ENCODE measurements at places on chromosomes 2 and 18.

- DNase-seq: no peak
Measured at GRCh38 chr2:208013285-208014178, 11.8 kb downstream of the PLEKHM3 start.

GRCh38 chr2:217223222-217223930 is 363.5 kb upstream of the TNP1 start:
- no peak for DNase-seq

GRCh38 chr2:71530641-71531332 is 77.4 kb downstream of the DYSF start:
- no peak for DNase-seq

- no peak for DNase-seq
Measured at GRCh38 chr2:101827246-101827645, 129.7 kb downstream of the MAP4K4 start.

DNA sequence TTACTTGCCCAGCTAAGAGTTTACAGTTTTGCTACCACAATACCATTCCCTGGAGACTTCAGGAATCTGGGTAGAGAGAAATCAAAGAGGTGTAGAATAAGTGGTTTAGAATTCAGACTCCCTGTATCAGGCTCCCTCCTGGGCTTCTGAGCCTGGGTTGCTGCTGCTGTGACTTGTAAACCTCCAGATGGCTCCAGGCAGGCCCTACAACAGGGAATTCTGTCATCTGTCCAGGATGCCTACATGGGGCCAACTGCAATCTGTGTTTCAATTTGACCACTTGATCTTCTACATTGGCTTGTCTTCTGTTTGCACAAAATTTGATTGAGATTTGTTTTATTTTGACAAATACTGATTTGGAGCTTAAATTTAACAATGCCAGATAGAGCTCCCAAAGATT is 183.9 kb downstream of the RAD51AP2 start:
- DNase-seq: no peak

GRCh38 chr18:62037989-62038778 is 145.4 kb upstream of the RNF152 start:
- no peak for DNase-seq

- DNase-seq: no peak
Measured at GRCh38 chr2:192487636-192488035, 292.9 kb upstream of the TMEFF2 start.

GRCh38 chr2:145644820-145645302 is 1124.9 kb upstream of the ZEB2 start:
- DNase-seq: no peak

- DNase-seq: no peak
Measured at GRCh38 chr2:145199042-145199441, 679.1 kb upstream of the ZEB2 start.

GRCh38 chr2:241339839-241340630 is 16.1 kb upstream of the FARP2 start:
- no peak for DNase-seq

- no peak for DNase-seq
Measured at GRCh38 chr2:27275211-27276150, at the start of gene DNAJC5G. Gene DNAJC5G (plus strand): TSS chr2:27275433. CDS start chr2:27276729, 1,296 bp downstream.

GRCh38 chr2:83695037-83695436 is 764.0 kb downstream of the SUCLG1 start:
- no peak for DNase-seq

GRCh38 chr2:128981353-128981752 is 662.7 kb upstream of the HS6ST1 start:
- DNase-seq: no peak

DNA sequence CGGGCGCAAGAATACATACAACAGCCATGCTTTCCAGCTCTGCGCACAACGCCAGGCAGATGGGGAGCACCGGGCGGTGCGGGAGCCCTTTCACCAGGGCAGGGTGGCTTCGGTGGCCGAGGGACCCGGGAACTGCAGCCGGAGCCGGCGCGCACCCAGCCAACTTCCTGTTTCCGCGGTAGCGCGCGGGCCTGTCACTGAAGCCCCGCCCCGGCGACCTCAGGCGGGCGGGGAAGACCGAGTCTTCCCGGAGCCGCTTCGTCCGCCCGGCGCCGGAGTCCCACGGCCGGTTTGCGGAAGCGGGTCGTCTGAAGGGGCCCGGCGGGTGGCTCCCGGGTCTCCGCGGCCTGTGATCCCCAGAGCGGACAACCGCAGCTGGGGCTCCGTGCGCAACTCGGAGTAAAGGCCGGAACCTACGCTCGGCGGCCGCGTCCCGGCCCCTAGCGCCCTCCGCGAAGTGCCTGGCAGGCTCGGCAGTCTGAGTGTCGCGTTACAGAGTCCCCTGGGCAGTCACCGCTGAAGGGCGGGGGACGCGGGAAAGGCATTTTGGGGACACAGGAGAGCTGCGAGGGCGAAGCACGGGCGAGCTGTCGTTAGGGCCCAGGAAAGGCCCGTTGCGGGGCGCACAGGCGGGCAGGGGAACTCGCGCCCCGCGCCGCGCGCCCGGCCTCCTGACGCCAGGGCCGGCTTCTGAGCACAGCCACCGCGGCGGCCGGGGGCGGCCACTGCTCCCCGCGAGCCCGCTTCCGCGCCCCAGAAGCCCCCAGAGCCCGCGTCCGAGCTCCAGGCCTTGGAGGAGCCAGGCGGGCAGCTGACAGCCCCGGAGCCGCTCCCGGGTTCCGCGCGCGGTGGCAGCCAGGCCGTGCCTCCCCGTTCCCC is at the start of gene MPPE1:
TSS of gene MPPE1 (minus strand) at position 136 of the 879 bp plus-strand sequence. CDS start 11,053 bp downstream, outside the sequence.
- peak; percentile 72 for DNase-seq

GRCh38 chr2:171972329-171972982 is 27.3 kb upstream of the METAP1D start:
- DNase-seq: no peak

DNA sequence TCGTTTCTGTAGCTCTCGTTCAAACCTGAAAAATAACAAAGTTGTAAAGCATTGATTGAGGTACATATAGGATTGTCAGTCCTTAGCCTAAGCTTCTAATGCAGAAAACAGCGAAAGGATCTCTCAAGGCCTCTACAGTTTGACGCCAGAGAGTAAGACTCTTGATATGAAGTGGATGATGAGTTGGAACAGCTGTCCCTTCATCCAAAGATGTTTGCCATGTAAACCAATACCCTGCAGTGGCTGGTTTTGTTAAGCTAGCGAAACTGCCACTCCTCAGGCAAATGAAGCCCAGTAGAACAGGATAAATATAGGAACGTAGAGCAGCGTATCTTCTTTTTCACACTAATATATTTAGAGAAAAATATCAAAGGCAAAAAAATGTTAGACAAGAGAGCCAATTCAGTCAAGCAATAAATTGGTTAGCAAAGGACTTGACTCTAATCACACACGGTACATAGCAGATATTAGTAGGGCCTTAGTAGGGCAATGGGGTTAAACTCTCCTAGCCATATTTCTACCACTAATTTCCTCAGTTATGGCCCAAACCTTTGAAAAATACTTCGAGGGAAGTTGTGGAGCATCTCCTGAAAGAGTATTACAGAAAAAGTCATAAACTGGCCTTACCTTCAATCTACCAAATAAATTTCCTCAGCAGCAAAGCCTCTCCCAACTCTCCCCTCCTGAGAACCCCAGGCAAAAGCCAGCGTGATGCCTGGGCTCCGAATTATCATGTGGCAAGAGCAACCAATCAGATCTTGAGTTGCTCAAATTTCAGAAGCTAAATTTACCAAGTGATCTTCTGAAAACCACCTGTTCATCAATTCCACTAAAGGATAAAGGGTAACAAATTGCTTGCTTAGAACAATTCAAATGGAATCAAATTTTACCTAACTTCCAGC is at the start of gene NEB:
TSS of gene NEB (minus strand) at position 706 of the 902 bp plus-strand sequence. CDS start 1,320 bp downstream, outside the sequence.
- DNase-seq: no peak

GRCh38 chr18:78913395-78913794 is 66.2 kb upstream of the SALL3 start:
- DNase-seq: no peak

- no peak for DNase-seq
Measured at GRCh38 chr18:21894619-21895367, 154.2 kb downstream of the MIB1 start.

- DNase-seq: no peak
Measured at GRCh38 chr2:127407091-127407490, 11.1 kb upstream of the PROC start.

DNA sequence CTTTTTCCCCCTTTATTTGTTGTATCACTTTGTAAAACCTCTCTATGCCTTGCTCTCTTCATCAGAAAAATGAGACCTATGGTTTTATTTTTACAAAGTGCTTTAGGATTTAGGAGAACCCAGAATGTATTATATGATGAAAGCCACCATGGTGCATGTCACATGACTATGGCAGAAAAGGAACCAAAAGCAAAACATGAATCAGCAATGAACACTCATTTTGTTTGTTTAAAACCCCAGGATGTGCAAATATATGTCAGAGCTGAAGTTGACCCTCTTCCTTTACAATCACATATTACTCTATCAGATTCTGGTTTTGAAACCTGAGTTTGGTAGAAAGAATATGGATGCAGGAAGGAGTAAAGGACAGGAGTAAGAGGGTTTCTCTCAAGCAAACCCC is 70.0 kb downstream of the FIGN start:
- DNase-seq: no peak

GRCh38 chr2:110977403-110977802 is 143.3 kb upstream of the BCL2L11 start:
- DNase-seq: no peak

- no peak for DNase-seq
Measured at GRCh38 chr2:183605440-183605839, 481.2 kb downstream of the NUP35 start.

- DNase-seq: no peak
Measured at GRCh38 chr18:59690186-59690982, 6.8 kb downstream of the CCBE1 start.

DNA sequence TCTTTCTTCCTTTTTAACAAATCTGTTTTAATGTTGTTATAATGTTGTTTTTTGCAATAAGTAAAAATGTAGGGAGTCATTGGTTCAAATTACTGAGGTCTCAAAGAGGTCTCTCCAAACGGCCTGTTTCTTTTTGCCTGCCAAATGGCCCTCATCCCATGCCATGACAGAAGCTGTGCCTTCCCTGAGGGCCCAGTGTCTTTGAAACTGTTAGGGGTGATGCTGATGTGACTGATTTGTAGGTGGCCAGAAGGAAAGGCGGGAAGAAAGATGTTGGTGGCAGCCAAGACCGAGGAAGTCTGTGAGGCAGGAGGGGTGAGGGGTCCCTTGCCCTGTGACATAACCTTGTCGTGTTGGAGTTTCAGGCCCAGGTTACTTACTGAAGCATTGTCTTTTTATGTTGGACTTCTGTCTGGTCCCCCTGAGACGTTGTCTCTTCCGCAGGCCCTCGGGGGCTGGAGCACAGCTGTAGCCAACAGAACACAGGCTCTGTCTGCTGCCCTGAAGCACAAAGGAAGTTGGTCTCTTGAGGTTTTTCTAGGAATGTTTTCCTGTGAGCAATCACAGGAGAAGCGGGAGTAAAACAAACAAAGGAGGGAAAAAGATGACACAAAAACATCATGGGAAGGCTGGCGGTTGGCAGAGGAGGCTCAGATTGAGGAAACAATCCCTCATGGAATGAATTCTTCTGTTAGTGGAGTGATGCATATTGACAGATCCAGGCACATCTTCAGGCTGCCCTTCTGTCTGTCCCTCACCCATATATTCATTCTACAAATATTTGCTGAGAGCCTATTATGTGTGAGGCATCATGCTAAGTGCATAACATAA is 4.9 kb upstream of the ST3GAL5 start:
- no peak for DNase-seq

DNA sequence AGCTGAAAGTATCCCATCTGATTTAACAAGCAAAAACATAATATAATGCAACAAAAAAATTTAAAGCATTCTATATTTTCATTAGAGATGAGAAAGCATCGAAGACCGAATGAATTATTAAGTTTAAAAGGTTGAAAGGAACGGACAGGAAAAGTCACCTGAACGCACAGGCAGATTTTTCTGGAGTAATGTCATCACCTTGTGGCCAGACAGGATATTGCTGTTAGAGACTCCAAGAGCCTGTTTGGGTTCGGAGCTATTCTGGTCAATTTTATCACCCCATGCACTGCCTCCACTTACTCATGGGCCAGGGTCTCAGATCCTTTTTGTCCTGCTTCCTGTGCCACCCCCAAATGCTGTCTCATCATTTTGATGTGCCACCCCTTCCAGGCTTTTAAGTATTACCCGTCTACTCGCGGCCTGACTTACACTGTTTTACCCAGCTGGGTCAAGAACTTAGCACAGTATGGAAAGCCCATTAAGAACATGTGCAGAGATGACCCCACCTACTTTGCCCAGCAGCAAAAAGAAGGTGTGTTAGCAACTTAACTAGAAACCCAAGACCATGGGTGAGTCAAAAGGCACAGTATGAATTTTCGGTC is 27.3 kb downstream of the GKN2 start:
- DNase-seq: no peak

DNA sequence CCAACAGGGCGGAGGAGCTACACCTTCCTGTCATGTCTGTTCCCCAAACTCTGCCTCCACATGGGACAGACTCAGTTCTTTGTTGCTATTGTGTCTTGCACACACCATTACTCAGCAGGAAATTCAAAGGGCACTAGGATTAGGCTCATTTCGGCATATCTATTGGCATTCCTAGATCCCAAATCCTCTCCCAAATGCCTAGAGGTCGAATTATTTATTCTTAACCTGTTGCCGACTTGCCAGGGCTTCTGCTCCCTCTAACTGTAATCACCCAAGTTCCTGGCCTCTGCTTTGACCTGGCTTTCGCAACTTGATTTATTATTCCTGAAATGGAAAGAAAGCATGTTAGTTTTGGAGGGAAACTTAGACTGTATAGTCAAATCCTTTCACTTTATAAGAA is 67.8 kb upstream of the ST6GAL2 start:
- no peak for DNase-seq

GRCh38 chr18:56873441-56874140 is 222.4 kb downstream of the WDR7 start:
- DNase-seq: no peak

DNA sequence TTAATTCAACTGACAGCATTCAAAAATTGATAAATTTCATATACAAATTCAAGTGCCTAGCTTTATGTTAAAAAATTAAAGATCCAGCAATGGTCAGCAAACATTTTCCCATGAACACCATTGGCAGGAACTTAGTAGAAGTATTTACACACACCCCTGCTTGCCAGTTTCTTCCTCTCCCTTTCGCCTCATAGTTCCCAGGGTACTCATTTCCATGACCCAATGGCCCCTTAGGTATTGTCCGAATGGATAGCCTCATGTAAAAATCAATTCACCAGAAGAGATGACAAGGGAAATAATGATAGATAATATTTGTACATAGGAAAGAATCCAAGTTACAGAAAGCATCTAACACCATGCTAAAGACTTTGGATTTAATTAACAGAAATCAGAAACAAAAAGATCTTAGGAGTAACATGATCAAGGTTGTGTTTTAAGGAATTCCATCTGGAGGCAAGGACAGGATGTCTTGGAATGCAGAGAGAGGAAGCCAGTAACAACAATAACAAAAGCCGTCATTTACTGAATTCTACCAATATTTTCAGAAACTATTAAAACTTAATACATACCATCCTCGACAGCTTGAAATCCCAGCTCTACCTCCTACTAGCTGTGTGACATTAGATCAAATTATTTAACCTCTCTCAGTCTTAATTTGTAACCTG is 423.0 kb downstream of the IRS1 start:
- no peak for DNase-seq

Measured in stimulated activated CD4-positive, alpha-beta T cell treated with anti-CD3 and anti-CD28 coated beads, Interleukin-1b, Interleukin-23, amount 100 ng/mL, for 1 hour (primary cell).